Activated CD4-positive, alpha-beta T cell treated with anti-CD3 and anti-CD28 coated beads for 4 hours (primary cell): ENCODE measurements at places on chromosomes 1 and 21.

GRCh38 chr1:185337246-185337645 lies 20.2 kb upstream of the IVNS1ABP start:
- DNase-seq: no peak

DNA sequence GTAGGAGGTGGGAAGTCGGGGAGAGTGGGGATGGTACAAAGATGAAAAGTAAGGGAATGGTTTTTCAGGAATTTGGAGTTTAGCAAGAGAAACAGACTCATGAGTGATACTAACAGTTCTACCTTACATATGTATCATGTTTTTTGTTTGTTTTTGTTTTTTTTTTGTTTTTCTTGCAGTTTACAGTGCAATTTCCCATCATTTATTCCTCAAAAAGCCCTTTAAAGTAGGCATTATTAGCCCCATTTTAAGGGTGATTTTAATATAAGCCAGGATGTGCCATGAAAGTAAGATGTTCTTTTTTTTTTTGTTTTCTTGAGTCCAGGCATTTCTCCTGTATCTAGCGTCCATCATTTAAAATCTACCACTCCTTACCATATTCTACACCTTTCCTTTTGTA lies 13.8 kb upstream of the TRIM45 start:
- DNase-seq: no peak

DNA sequence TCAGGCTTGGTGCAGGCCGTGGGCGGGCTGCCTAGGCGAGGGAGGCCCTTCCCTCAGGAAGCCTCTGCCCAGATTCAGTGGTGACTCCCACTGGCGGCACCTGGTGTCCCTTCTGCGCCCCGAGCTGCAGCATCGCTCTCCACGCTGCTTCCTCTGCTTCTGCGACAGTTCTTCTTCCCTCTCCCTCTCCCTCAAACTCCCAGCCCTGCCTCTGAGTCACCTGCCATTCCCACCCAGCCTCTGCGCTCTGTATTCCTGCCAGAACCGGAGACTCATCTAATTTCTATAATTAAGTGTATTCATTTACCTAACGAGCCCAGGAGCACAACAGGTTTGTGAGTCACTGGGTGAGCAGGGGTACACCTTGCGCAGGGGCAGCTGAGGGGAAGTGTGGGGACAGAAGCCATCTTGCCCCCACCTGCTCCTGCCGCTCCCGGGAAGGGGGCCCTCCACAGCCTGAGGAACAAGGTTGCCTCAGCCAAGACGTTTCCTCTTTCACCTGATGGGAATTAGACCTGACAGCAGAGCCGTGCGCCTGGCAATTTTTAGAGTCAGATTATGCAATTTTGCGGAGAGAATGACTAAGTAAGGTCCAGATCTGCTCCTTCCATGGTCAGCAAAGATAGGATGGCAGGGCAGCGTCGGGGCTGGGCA lies 19.4 kb downstream of the KCNC4 start:
- no peak for DNase-seq

DNA sequence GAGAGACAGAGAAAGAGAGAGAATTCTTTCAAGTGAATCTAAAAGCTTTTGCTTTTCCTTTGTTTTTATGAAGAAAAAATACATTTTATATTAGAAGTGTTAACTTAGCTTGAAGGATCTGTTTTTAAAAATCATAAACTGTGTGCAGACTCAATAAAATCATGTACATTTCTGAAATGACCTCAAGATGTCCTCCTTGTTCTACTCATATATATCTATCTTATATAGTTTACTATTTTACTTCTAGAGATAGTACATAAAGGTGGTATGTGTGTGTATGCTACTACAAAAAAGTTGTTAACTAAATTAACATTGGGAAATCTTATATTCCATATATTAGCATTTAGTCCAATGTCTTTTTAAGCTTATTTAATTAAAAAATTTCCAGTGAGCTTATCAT lies 117.6 kb downstream of the PTPRC start:
- no peak for DNase-seq

DNA sequence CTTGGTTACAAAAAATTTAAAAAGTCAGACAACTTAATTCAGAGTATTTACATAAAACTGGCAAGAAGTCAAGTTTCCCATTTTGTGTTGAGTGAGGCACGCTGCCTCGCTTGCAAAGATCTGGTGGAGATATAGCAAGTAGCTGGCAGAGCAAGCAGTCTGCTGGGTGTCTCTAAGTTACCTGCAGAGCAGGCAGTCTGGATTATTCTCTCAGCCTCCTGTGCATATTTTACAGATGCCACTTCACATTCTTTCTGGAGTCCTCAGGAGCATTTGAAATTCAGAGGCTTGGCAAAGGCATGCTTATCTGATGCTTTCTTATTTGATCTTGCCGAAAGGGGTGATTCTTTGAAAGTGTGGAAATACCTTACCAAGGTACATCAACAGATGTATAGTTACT lies 640.4 kb upstream of the ADGRL4 start:
- no peak for DNase-seq

- DNase-seq: no peak
Measured at GRCh38 chr1:45842786-45843185, 39.4 kb downstream of the MAST2 start.

GRCh38 chr1:50684185-50684584 lies 260.9 kb upstream of the DMRTA2 start:
- no peak for DNase-seq

DNA sequence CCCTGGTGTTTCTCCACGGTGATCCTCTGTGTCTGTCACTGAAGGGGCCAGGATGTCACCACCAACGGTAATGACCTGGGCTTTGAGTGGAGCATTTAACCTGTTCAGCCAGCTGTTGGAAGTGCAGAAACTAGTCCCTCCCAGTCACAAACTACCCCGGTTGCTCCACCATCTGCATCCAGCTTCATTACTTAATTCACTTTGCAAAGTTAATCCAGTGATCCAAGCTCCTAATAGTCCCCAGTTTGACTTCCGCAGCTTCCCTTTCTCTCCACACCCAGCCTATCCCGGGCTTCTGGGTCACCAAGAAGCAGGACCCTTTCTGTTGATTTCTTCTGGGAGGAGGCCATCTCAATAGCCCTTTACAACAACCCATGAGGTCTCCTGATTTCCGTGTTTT lies 63.5 kb downstream of the MDM4 start:
- DNase-seq: no peak

- no peak for DNase-seq
Measured at GRCh38 chr1:94215955-94216354, 21.4 kb downstream of the ARHGAP29 start.
